ENCODE measurements at places on chromosomes 5 and 9.

DNA sequence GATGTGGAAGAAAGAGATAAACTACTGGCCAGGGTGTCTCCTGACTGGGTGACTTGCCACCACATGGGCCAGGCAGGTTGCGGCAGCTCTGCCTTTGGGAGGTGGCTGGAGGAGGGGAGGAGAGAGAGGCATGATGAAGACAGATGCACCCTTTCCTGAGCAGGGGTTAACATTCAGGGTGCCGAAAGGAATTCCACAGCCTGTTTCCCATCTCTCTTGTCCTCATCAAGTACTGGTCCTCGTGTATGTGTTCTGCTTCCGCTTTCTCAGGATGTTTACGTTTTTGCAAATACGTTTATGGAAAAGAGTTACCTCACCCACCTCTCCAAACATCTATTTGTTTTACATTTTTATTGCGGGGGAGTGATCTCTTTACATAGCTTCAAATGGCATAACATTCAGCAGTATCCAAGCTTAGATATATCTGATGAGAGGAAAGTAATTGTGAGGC, 73.4 kb downstream of the C9orf85 start:
- no peak for DNase-seq

GRCh38 chr9:98291820-98292219, 36.4 kb upstream of the TBC1D2 start:
- DNase-seq: no peak

GRCh38 chr5:59264013-59264412, 629.5 kb downstream of the PDE4D start:
- DNase-seq: no peak

DNA sequence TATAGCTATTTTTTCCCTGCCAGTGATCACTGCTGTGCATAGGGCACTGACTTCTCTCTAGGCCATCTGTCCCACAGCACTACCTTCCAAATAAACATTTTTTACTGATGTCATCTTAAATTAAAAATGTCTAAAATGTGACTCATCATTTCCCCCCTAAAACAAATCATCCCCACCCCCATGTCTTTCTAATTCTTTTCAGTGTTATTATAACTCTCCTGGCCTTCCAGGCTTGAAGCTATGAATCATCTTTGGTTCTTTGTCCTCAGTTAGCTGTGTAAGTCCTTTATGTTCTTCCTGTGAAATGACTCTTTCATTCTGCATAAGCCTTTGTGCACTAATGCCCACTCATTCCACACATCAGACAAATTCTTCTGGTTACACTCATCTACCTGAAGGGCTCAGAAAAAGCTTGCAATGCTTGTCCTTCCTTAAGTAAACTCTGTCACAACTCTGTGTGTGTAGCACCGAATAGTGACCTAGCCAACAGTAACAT, 78.1 kb downstream of the CFAP95 start:
- peak; percentile 99 for DNase-seq

GRCh38 chr9:83182071-83182470, 119.1 kb upstream of the RASEF start:
- peak; percentile 18 for DNase-seq

DNA sequence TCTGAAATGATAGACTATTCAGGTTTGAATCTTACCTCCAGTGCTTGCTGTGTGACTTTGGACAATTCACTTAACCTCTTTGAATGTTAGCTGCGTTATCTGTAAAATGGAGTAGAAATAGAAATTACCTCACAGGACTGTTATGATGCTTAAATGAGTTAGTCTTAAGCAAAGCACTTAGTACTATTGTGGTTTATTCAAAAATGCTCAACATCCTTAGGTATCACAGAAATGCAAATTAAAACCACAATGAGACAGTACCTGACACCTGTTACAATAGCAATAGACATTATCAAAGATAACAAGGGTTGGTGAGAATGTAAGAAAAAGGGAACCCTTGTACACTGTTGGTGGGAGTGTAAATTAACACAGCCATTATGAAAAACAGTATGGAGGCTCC, 77.6 kb upstream of the FREM1 start:
- no peak for DNase-seq

DNA sequence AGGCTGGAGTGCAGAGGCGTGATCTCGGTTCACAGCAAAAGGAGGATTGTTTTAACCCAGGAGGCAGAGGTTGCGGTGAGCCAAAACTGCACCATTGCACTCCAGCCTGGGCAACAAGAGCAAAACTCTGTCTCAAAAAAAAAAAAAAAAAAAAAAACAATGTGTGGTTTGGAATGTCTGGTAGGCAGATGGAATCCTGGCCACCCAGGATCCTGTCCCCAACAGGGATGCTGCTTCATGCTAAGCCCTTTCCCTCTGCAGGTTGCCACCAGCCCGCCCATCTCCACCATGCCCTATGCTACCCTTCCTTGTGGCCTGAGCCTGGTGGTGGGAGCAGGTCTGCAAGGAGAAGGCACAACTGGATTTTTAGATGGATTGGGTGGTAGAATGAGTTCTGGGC, 129.7 kb upstream of the HAND1 start:
- no peak for DNase-seq

DNA sequence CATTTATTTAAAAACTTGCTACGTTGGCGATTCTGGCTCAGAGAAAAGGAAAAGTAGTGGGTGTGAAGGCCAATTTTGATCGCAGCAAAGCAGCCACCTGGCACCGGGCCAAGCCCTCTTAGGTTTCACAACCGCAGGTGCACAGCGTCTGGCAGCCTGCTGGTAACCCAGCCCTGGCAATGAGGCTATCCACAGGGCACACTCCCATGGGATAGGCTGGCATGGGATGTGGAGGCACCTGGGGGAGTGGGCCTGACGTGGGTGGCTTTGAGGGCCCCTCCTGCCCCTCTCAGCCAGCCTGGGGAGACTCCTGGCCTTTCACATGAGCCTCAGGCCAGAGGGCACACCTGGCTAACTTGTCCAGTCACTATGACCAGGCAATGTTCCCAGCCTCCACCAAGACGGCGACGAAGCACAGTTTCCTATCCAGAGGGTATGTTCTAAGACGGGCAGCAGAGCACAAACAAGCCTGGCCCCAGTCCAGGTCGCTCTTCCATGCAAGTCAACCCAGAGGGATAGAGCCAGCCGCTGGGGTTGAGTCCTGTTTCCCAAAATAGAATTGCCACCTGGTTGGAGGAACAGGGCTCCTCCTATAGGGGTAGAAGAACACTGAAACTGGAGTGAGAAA, 19.0 kb downstream of the CMBL start:
- DNase-seq: no peak

DNA sequence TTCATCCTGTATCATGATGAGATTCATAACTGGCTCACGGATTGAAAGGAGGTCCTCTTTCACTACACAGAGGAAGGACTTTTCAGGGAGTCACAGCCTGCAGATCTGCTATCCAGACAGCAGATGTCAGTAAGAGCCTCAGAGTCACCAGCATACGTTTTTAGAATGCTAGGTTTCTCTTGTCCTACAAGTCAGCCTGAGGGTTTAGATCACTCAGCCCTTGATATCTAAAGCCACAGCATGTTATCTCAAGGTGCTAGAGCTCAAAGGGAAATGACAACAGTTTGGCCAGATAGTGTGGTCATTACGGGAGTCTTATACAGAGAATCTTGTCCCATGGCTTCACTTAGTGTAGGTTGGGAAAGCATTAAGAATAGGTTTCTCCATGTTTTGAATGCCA, 30.9 kb upstream of the SLC46A2 start:
- peak; percentile 37 for DNase-seq

GRCh38 chr9:4563105-4563504, 72.8 kb downstream of the SLC1A1 start:
- no peak for DNase-seq

GRCh38 chr9:123268199-123268464, 254 bp downstream of the STRBP start:
- DNase-seq: no peak

DNA sequence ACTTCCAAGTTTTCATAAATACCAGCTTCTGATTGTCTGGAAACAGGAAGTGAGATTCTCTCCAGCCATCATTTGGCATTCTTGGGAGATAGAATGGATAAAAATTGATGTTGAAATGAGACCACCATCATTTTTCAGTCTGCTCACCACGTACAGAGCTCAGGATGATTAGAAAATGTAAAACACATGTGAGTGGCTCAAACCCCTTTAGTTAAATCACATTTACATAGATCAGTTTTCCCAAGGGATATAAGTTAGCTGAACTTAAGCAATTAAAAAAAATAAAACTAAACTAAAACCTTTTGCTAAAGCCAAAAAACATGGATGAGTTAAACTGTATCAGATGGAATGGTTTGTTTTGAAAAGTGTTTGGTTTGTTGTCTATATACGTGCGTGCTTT, 37.1 kb upstream of the GDNF start:
- no peak for DNase-seq

GRCh38 chr5:154209591-154210081, 19.1 kb downstream of the GALNT10 start:
- no peak for DNase-seq

- DNase-seq: no peak
Measured at GRCh38 chr5:144065786-144066185, 104.7 kb downstream of the YIPF5 start.

GRCh38 chr5:404666-405241, 38.2 kb upstream of the EXOC3 start:
- DNase-seq: no peak

GRCh38 chr9:137085920-137086530, 760 bp upstream of the MAN1B1 start:
- peak; percentile 47 for DNase-seq

- no peak for DNase-seq
Measured at GRCh38 chr5:94847726-94848125, 229.3 kb downstream of the SLF1 start.

DNA sequence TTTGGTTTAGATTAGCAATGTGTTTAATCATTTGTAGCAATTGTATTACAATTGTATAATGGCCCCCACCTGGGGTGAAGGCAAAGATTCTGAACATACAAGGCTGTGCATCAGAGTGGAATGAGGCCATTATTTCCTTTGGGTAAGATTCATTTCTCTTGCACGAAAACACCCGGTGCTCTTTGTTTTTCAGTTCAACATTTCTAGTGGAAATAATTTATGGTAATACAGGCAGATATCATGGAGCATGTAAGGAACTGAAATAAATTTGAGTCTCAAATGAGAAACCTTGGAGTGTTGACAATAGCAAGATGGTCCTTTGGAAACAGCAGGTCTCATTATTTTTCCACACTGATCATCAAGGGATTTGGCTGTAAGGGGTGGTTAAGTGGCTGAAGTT, 475.9 kb downstream of the GABRG2 start:
- no peak for DNase-seq

DNA sequence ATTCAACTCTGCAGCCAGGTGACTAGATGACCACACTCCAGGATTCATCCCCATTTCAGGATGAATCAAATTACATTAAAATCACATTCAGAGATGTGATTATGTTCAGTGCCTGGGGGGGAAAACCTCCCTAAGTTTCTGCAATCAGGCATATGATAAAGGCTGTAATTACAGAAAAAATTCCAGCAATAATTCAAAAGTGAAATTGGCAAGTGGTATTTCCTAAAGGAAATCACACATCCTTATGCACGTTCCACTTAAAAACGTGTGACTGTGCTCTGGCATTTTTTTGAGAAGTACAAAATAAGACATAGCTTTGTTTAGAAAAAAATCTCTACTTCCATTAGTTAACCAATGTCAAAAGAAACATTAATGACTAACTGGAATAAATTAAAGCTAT, 5.3 kb downstream of the SLC24A2 start:
- no peak for DNase-seq

DNA sequence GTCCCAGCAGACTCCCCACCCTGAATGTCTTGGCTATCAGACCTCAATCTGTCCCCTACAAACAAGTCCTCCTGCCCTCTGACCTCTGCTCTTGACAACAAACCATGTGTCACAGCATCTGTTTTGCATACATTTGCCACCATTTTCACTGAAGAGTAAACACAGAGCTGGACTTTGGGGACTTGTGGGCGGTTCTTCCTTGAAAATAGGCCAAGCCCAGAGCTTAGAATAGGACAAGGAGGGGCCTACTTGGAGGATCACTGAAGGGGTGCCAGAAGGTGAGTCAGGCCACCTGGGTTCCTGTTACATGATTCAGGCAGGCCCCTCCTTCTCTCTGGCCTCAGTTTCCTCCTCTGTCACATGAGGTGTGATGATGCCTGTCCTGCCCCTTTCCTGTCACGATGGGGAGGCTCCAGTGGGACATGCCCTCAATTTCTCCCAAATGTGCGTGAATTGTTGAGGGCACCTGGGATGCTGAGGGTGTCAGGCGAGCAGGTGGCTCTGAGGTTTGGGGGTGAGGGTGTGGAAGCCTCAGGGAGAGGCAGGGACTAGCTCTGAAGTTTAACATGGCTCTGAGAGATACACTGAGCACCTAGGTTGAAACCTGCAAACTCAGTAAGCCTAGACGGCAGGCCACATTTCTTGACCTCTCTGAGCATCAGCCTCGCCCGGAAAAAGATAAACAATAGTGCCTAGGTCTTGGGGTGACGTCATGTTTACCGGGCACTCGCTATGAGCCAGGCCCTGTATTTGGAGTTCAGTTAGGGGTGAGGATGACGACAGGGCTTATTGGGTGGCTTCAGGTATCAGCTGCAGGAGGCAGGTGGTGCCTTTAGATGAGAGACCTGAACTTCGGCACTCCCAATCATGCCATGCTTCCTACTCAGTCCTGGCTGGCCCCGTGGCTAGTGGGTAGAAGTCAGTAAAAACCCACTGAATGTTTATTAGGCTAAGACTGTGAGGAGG, 107.6 kb upstream of the PITX1 start:
- DNase-seq: no peak

GRCh38 chr5:80369521-80369920, 38.3 kb upstream of the ZFYVE16 start:
- no peak for DNase-seq

GRCh38 chr5:154813158-154813557, 37.2 kb downstream of the FAXDC2 start:
- DNase-seq: no peak

- DNase-seq: no peak
Measured at GRCh38 chr5:122258241-122258640, 53.8 kb upstream of the SNCAIP start.

DNA sequence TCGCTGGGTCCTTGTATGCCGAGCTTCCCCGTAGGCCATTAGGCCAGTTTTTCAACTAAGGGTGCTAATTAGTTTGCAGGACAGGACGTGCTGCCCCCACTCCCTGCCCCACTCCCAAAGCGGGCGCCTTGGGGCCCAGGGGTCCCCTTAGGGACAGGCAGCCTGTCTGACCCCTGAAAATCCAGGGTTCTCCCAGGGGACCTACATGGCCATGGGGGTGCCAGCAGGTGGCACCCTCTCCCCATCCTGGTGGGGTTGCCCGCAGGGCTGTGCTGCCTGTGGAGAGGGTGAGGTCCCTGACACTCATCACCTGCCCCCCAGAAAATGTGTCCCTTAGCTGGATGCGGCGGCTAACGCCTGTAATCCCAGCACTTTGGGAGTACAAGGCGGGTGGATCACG, 8.5 kb upstream of the CCDC187 start:
- DNase-seq: no peak

DNA sequence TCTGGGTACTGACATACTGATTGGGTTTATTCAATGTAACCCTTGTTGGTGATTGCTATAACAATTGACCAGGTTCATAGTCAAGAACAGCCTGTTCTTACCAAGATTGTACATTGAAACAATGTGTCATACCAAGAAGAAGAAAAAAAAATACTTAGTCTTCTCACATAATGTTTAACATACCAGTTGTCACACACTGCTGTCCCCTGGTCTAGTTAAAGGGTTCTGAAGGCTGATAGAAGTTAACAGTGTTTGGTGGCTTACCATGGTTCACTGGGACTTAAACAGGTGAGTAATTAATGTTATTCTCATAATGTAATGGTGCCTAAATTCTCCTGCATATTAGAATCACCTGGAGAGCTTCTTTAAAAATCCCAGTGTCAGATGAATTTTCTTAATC, 18.5 kb upstream of the CDC42SE2 start:
- DNase-seq: no peak

GRCh38 chr5:73265641-73266040, 92.6 kb downstream of the TMEM174 start:
- DNase-seq: no peak

Data from RCC 7860 (cell line).